ENCODE measurements at places on chromosomes 2 and 18. TPM values are rescaled to one million over a fixed set of nuclear protein-coding genes. Genes with fewer than 3 reads are reported as not detected.

DNA sequence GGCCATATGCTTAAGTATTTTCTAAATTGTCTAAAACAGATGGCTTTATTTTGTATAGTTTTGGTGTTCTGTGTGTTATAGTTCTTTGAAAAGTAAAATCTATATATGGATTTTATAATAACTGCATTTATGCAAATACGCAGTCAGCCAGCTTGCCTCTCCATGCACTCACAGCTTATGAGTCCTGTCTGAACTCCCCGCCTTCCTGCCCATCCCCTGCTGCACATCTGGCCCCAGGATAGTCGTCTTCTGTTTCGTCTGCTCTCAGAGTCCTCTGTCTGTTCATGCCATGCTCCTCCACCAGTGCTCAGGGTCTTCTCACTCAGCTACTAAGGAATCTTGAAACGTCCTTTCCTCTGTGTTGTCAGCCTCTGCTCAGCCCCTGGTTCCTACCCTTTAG is 28.2 kb upstream of the ANKRD62 start:
- DNase-seq: no peak

DNA sequence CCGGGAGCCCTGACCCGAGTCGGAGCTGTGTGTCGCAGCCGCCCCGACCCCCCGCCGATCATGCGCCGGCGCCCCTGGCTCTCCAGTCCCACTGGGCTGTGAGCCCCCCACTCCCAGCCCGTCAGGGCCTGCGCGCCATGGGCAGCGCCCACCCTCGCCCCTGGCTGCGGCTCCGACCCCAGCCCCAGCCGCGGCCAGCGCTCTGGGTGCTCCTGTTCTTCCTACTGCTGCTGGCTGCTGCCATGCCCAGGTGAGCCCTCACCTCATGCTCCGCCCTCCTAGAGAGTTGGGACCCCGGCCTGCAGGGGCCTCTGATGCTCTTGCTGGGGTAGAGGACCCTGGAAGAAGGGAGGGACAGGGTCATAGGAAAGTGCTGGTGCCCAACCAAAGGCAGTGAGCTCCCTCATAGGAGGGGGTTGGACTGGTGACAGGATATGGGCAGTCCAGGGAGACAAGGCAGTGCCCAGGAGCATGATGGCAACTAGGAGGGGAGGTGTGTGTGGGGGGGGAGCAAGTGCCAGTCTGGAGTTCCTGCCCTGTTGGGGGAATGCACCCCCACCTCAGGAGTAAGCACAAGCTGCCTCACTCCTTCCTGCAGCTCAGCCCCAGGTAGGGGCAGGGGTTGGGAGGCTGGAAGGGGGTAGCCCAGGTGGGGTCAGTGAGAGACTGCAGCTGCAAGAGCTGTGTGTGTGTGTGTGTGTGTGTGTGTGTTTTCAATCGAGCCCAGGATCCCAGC is 375 bp downstream of the WNT10A start:
- peak; percentile 44 for DNase-seq

GRCh38 chr2:214775971-214776370 is 33.5 kb downstream of the BARD1 start:
- DNase-seq: no peak

- no peak for DNase-seq
Measured at GRCh38 chr18:63312019-63312409, 7.6 kb downstream of the BCL2 start.

- no peak for DNase-seq
Measured at GRCh38 chr2:73063472-73063871, 8.0 kb downstream of the SFXN5 start.

GRCh38 chr2:231613663-231614558 is 21.2 kb downstream of the TEX44 start:
- peak; percentile 98 for DNase-seq

DNA sequence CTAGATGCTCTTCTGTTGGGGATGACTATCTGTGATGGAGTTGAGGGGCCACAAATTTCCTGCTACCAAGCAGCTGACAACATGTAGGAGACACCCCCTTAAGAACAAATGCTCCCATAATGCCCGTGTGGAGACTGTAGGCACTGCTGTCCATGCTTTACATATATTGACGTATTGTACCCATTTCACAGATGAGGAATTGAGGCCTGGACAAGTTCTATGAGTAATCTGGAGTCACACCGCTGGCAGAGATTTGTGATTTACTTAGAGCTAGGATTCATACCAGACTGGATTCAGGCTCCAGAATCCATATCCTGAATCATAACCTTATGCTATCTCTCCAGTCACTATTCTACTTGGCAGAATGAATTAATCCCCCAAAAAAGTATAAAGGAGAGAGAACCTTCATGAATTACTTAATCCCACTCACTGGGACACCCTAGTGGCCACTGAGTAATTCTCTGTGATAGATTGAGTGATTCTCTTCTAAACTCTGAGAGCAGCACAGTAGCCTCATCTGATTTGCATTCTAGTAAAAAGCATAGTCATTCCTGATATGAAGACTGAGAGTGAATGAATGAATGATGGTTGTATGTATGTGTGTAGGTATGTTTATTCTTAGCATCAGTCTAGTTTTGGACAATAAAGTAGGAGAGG is 460.7 kb upstream of the MEIS1 start:
- no peak for DNase-seq

DNA sequence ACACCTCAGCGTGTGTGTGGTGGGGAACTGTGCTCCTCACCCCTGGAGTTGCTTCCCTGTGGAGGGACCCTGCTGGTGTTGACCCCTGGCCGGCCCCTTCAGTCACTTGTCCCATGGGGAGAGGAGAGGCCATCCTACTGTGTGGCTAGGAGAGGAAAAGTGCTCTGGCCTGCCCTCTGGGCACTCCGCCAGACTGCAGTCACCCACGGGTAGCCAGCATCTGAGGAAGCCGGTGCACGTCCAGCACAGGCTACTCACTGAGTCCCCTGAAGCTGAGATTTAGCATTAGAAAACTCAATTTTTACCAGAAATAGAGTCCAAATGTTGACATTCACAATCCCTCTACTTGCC is 211.5 kb upstream of the RAB6C start:
- DNase-seq: no peak

DNA sequence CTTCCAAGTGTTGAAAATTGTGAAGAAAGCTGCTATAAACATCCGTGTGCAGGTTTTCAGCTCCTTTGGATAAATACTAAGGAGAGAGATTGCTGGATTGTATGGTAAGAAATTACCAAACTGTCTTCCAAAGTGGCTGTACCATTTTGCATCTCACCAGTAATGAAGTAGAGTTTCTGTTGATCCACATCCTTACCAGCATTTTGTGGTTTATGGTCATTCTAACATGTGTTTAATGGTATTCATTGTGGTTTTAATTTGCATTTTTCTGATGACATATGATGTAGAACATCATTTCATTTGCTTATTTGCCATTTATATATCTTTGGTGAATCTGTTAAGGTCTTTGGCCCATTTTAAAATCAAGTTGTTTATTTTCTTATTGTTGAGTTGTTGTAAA is 260.7 kb downstream of the SPAG16 start:
- DNase-seq: no peak

DNA sequence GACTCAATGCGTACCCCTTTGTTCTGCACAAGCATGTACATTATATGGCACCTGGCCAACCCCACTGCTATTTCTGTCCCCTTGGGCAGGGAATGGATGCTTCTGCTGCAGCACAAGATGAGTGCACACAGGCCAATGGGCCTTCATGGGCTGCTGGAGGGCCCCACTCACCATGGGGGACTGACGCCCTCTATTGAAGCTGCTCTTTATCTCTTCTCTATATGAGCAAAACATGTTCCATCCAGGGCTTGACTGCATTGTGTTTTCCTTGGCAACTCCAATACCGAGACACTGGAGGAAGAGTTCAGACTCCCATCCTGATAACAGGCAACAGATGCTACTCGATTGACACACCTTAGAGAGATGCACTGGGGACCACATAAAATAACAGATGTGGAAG is 251.6 kb upstream of the NCKAP5 start:
- no peak for DNase-seq

- no peak for DNase-seq
Measured at GRCh38 chr2:236163471-236164200, 4.5 kb downstream of the GBX2 start.

DNA sequence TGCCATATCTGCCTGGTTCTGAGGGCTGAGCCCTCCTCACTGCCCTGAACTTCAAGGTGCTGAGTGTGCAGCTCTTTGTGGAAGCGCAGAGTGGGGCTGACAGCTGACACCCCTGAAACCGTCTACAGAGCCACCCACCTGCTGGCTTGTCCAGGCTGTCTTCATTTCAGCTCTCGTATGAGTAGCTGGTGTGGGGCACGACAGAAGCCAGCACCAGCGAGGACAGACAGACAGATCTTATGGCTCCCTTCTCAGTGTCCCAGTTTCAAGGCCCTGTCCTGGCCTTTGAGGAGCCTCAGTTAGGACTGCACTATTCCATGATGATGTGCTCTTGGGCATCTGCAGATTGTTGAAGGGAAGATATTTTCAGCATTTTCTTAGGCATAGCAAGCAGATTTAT is 287.1 kb downstream of the SLC4A3 start:
- DNase-seq: no peak

DNA sequence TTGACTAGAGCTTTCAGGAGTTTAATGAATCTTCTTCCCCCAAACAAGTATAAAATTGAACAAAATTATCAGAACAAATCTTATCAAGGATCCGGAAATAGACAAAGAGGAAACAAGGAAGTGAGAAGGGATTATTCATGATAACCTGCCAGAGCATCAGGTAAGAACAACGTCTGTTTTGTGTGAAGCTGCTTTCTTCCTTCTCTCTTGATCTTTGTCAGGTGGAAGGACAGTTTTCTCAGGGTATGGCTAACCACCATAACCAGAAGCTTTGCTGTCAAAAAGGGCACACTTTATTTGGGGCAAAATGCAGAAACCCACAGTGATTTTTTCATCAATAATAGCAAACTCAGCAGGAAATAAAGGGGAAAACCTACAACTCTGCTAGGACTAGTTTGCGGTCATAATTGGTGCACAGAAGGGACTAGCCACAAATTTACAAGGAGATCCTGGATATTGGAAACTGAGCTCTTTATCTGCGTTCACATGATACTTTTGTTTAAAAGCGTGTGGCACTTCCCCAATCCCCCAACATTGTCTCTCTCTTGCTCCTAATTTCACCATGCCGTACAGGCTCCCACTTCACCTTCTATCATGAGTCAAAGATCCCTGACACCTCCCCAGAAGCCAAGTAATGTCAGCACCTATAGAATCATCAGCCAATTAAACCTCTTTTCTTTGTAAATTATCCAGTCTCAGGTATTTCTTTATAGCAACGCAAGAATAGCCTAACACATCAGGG is 124.2 kb downstream of the FSIP2 start:
- DNase-seq: no peak

DNA sequence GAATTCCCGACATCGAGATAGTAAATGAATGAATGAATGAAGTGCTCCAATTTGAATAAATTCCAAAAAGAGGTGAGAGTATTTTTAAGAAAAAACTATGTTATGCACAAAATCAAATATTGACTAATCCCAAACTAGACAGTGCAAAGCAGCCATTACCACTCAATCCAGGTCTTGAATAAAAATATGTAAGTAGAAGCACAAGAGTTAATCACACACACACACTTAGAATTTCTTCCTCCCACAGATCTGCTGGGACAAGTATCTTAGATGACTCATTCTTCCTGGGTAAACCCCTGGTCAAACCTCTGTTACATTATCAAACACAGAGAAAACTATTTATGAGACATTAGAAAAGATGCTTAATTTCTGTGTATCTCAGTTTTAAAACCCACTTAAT is 102.0 kb downstream of the PLA2R1 start:
- DNase-seq: no peak

DNA sequence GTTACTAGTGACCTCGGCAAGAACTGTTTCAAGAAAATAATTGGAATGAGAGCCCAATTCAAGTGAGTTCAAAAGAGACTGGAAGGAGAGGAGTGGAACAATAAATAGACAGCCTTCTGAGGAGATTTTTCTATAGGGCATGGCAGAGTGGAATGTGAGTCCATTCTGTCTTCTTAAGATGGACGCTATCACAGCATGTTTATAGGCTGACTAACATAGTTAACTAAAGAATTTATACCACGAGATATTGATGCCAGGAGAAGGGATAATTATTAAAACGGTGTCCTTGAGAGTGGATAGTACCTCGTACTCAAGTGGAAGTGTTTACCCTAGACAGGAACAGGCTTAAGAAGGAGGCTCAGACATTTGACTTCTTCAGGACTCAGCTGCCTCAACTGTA is 143.5 kb upstream of the RBBP8 start:
- DNase-seq: no peak

DNA sequence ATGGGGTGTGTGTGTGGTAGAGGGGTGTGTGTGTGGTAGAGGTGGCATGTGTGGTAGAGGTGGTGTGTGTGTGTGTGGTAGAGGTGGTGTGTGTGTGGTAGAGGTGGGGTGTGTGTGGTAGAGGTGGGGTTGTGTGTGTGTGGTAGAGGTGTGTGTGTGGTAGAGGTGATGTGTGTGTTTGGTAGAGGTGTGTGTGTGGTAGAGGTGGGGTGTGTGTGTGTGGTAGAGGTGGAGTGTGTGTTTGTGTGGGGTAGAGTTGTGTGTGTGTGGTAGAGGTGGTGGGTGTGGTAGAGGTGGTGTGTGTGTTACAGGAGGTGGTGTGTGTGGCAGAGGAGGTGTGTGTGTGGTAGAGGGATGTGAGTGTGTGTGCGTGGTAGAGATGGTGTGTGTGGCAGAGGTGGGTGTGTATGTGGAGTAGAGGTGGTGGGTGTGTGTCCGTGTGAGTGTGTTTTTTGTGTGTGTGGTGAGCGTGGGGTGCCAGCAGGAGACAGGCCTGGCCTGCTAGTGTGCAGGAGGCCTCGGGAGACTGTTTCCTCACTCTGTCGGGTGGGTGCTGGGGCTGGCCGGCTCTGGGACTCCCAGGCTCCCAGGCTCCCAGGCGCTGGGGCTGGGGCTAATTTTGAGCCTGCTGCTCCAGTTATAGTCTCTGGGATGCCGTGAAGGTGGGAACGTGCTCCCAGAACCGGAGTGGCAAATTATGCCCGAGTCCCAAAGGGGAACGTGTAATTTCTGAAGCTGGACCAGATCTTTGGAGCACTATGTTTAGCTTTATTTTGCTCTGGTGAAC is 165.2 kb downstream of the DYSF start:
- peak; percentile 83 for DNase-seq

- no peak for DNase-seq
Measured at GRCh38 chr2:192500550-192501200, 305.9 kb upstream of the TMEFF2 start.

- DNase-seq: no peak
Measured at GRCh38 chr2:12071318-12071717, 324.9 kb downstream of the LPIN1 start.

CHRNG gene
- not detected for polyA plus RNA-seq

SLC4A1AP gene
- polyA plus RNA-seq: 16.1 TPM

GATA6 gene
- 32.8 TPM for polyA plus RNA-seq

SMAD7 gene
- polyA plus RNA-seq: 27.3 TPM

FHOD3 gene
- 9.6 TPM for polyA plus RNA-seq

RIT2 gene
- polyA plus RNA-seq: 2.9 TPM

COL3A1 gene
- polyA plus RNA-seq: 155 TPM

ATRAID gene
- polyA plus RNA-seq: 144 TPM

KIAA2012 gene
- not detected for polyA plus RNA-seq

MC4R gene
- polyA plus RNA-seq: not detected

ASB18 gene
- not detected for polyA plus RNA-seq

TUBB8B gene
- polyA plus RNA-seq: not detected

PTPRN gene
- not detected for polyA plus RNA-seq

BUB1 gene
- polyA plus RNA-seq: 0.38 TPM

IL36RN gene
- not detected for polyA plus RNA-seq

SMCHD1 gene
- 22.2 TPM for polyA plus RNA-seq

All from aorta (tissue), 5 donors.